ENCODE measurements at places on chromosomes 11 and 22.
A peak's percentile ranks its signal among the peaks of the same experiment; 100 is the strongest.

- no peak for DNase-seq
These were observed 32.1 kb upstream of the ZBTB16 start for GRCh38 chr11:114027391-114027790.

DNA sequence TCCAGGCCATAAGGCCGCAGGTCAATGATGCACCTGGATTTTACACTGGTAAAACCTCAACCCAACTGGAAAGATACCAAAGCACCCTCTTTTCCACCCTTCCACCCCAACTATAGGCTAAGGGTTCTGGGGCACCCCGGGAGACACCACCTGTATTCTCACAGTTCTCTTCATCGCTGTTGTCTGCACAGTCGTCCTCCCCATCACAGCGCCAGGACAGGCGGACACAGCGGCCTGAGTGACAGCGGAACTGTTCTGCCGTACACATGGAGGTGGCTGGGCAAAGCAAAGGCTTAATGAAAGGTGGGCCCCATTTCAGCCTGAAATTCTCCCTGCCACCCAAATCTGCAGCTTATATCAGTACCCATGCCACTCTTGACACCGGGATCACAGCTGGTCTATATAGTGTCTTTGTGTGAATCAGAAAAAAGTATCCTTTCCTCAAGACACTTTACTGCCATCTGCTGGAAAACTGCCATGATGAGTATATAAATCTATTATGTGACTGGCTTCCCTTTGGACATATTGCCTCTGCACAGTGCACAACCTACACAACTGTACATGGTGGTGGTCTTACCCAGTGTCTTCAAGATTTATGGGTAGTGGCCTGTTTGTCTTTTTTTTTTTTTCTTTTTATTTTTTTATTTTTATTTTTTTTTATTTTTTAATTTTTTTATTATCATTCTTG is 21.5 kb downstream of the LRP4 start:
- DNase-seq, result peak; percentile 48

DNA sequence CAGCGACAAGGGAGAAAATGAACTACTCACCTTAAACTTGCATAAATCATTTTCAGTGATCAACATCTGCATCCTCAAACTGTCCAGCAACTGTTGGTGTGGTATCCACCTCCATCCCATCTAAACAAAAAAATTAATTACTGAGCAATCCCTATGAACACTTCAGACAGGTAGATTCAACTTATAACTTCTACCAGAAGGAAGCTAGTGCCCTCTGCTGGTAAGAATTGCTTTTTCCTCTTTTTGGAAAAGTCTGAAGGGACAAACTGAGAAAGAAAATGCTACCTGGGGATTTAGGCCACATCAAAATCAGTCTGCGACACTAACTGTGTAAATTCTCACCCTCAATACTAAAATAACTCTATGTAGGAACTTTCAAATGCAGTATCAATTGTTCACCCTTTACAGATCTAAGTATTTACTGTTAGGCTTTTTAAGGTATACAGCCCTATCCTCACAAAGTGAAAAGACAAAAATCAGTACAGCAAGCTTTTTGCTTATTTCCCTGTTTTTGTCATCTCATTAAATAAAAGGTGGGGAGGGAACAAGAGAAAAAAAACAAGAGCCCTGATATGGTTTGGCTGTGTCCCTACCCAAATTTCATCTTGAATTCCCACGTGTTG is 17.9 kb downstream of the CLNS1A start:
- DNase-seq, result no peak

DNA sequence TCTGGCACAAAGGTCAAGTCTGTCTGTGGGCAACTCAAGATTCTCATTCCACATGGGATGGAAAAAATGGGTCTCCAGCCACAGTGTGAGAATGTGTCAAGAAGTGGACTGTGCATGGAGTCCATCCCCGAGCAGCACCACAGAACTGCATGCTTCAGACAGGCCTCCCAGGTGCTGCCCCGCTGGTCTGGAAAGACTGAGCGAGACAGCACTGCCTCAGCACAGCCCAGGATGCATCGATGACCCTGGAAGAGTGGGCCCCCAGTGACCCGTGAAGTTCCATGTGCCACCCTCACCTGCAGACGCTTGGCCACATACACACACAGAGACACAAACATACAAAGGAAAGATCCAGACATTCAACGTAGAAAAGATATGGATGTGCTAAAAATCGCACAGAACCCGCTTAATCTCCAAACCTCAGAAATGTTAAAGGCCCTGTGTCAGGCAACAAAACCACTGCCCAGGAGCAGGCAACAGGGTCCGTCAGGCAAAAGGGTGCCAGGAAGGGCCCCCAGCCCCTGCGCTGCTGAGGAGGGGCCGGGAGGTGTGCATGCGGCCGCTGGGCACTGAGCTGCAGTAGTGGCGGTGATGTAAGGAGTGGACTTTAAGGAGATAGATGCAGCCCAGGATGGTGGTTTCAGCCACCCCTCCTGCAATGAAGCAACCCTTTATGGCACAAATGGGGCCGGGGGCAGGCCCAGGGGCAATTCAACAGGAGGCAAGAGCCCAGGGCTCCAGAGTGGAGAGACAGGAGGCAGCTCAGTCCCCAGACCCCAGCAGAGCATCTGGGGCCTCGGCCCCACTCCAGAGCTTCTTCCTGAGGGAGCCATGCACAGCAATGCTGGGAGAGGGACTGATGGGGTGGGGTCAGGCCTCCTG is 84.7 kb downstream of the DGCR2 start:
- DNase-seq, result peak; percentile 25

DNA sequence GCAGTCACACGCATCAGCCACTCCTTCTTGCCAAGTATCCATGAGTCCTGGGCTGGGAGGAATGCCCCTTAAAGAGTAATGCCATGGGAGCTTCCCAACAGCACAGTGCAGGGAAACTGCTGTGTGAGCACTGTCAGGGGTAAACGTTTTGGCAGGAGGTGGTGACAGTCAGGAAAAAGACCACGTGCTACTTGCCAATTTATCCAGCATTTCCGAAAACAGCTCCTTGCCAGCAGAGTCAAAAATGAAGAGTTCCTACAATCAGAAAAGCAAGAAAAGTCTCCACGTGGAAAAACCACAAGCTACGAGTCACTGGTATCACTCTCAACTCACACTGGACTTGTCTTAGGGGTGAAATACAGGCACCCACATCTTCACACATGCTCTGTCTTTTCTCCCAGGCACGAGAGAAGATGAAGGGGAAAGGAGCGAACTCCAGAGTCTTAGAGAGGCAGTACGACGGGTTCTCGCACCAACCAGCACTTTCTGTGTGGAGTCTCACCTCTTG is 9.9 kb downstream of the IFT27 start:
- DNase-seq, result no peak

Data from D341Med (cell line).